ENCODE measurements at places on chromosomes 1 and 21.

GRCh38 chr1:82565146-82565545 lies 764.4 kb downstream of the ADGRL2 start:
- DNase-seq, result no peak

- DNase-seq, result peak; percentile 46
Observed at GRCh38 chr21:42614811-42615351, 38.5 kb upstream of the PDE9A start.

DNA sequence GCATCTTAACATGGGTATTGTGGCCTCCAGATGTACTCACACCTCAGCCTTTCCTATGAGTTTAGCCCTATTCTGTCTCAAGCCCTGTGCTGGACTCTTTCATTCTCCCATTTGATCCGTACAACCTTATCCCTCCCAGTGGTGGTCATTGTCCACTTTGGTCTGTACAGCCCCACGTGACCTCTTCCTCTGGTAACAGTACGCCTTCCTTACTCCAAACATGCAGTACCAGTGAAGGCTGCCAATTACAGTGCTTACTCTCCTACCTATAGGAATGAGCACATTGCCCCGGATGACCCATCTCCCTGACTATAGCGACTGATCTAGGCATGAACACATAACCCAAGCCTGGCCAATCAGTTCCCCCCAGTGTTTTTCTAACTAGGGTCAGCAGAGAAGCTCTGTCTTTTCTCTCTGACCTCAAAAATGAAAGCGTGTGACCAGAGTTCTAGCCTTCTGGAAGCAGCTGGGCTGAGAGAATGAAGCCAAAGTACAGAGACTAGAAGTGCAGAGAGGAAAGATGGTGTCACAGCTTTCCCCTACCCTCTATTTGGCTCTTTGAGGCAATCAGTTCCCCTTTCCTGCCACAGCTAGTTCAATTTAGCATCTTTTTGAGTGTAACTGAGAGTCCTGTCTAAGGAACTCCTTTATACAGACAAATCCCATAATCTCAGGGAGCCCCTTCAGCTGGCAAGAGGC lies 9.9 kb upstream of the QSOX1 start:
- no peak for DNase-seq

DNA sequence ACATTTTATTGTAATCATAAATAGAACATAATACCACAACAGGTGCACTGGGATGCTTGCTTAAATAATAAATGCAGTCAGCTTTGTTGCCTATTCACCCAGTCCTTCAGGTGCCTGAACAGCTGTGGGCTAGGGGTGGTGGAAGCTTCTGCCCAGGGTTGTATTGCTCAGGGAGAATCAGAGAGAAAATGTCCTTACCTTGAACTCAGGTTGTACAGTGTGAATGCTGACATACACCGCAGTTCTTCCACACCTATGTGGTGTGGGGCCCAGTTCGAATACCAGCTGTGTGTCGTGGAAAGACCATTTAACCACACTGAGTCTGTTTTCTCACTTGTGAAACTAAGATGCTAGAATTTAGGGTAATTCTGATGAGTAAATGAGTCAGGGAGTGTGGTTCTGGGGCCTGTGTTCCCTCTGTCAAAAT lies 115.7 kb upstream of the ATP1A1 start:
- no peak for DNase-seq

DNA sequence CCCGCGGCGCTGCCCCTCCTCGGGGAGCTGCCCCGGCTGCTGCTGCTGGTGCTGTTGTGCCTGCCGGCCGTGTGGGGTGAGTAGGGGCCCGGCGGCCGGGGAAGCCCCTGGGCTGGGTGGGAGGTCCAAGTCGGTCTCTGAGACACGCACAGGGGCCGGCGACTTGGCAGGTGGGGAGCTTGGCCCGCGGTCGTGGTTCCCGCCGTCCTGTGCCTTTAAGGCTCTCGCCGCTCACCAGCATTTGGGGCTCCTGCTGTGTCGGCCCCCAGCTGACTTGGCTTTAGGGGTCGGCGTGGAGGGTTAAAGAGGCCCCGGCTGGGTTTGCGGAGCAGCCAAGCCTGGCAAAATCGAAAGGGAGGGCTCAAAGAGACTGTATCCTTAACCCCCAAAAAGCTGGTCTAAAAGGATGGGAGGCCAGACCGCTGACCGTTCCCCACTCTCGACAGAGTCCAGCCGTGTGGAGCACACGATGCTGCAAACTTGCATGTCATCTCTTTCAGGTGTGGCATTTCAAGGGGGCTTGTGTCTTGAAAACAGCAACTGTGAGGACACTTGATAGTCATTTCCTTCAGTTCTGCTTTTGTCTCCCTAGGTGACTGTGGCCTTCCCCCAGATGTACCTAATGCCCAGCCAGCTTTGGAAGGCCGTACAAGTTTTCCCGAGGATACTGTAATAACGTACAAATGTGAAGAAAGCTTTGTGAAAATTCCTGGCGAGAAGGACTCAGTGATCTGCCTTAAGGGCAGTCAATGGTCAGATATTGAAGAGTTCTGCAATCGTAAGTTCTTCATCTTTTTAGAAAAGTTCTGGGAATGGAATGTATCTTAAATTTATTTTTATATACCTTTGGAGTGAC lies 540 bp downstream of the CD55 start:
- no peak for DNase-seq

GRCh38 chr1:54813485-54814125 lies 12.5 kb upstream of the TTC22 start:
- no peak for DNase-seq

- DNase-seq, result no peak
Observed at GRCh38 chr1:76577525-76578185, 289.6 kb upstream of the ST6GALNAC5 start.

DNA sequence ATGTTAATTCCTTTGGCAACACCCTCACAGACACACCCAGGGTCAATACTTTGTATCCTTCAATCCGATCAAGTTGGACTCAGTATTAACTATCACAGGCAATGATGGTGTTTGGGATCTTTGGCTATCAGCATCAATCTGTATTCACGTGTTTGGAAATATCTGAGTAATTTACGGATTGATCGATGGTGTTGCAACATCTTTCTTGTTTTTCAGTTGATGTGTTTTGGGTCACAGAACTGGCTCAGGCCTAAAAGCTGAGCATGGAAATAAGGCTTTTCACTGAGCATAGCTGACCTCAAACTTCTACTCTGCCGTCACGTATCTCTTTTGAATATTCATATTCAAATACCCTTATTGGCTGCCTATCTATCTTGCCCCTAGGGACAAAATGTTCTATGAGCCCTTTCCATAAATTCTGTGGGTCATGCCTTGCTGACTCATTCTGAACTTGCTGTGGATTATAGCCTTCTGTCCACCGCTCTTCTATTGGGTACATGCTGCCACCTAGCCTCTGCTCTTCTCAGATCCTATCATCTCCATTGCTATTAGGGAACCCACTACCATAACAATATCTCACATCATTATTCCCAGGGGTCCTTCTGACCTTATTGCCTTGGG lies 156.0 kb downstream of the PDE4B start:
- DNase-seq, result no peak

- DNase-seq, result no peak
Observed at GRCh38 chr1:67281244-67281643, 26.4 kb upstream of the IL12RB2 start.

DNA sequence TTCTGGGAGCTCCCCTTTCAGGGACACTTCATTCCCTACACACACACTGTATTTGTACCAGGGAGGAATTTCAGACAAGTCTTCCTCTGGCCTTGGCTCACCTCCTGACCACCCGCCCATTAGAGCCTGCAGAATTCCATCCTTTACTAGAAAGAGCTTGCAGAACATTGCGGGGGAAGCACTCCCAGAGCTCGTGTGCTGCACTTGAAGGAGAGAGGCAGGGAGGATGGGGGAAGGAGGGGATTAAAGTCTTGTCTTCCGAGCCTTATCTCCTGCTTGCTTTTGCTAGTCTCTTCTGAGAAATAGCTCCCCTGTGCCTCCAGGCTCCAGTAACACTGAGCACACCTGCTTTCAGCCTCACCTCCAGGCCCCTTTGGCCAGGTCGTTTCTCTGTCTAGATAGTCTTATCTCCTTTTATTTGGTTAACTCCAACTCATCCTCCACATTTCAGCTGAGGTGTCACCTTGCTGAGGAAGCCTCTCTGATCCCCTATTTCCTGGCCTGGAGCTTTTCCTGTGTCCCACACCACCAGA lies 62.0 kb downstream of the PCNX2 start:
- DNase-seq, result no peak

GRCh38 chr1:165891111-165891860 lies 63.9 kb downstream of the UCK2 start:
- no peak for DNase-seq

GRCh38 chr1:117594261-117594990 lies 11.4 kb upstream of the TENT5C start:
- no peak for DNase-seq

GRCh38 chr1:110424699-110425611 lies 17.5 kb upstream of the LAMTOR5 start:
- DNase-seq, result no peak

- peak; percentile 58 for DNase-seq
Observed at GRCh38 chr1:180632326-180633056, 669 bp downstream of the XPR1 start.

Data from stimulated activated naive CD4-positive, alpha-beta T cell treated with Interleukin-2 at 50 U/mL for 16 hours (primary cell).